T1000 (cell line): ENCODE measurements at places on chromosomes 1 and 21.

GRCh38 chr1:94672001-94672400, 130.4 kb upstream of the F3 start:
- DNase-seq = no peak

GRCh38 chr1:191963286-191963685, 195.0 kb upstream of the RGS18 start:
- DNase-seq = no peak

- DNase-seq = no peak
Observed at GRCh38 chr1:60283690-60284089, 210.1 kb upstream of the C1orf87 start.

DNA sequence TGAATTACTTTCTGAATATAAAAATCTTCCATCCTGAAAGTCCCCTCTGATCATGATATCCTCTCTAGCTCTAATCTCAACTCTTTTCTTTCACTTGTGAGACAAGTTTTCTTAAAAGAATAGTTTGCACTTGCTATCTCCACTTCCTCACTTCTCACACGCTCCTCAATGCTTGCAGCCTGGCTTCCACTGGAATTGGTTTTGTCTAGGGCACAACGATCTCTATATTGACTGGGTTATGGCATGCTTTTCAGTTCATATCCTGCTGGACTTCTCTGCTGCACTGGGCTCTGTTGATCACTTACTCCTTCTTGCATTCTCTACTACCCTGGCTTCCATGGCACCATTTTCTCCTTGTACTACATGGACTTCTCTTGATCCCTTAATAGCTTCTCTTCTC, 474 bp downstream of the FCRLA start:
- no peak for DNase-seq

DNA sequence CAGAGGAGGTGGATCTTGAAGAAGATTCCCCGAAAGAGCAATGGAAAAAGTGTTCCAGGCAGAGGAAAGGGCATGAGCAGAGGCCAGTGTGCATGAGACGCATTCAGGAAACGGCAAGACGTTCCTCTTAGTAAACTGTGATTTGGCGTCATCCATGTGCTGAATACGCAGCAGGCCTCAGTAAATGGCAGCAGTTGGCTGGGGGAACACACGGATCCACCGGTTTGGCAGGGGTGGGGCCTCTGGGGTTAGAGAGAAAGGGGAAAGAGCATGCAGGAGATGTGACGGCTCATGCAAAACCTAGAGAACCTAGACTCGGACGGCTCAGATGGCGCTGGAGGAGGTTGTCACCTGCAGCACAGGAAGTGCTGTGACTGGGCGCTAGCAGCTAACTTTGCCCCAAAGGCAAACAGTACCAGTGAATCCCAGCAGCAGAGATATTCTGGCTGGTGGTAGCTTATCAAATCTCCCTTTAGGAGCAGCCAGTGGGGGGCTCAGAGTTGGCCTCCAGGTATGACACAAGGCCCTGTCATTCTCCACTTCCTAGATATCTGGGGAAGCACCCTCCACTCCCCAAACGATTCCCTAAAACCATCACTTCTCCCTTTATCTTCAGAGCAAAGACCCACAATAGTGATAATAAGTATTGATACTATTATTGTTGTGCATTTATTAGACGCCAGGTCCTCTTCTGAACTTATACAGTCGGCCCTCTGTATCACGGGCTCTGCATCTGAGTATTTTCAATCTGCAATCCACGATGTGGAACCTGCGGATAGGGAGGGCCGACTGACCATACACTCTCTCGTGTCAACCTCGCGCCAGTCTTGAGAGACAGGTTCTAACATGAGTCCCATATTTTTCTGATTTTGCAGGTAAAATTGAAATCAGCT, 7.6 kb downstream of the LAPTM5 start:
- DNase-seq = no peak

- DNase-seq = no peak
Observed at GRCh38 chr1:93976291-93976690, 67.1 kb upstream of the GCLM start.

- no peak for DNase-seq
Observed at GRCh38 chr1:107152395-107152794, 11.6 kb downstream of the NTNG1 start.

DNA sequence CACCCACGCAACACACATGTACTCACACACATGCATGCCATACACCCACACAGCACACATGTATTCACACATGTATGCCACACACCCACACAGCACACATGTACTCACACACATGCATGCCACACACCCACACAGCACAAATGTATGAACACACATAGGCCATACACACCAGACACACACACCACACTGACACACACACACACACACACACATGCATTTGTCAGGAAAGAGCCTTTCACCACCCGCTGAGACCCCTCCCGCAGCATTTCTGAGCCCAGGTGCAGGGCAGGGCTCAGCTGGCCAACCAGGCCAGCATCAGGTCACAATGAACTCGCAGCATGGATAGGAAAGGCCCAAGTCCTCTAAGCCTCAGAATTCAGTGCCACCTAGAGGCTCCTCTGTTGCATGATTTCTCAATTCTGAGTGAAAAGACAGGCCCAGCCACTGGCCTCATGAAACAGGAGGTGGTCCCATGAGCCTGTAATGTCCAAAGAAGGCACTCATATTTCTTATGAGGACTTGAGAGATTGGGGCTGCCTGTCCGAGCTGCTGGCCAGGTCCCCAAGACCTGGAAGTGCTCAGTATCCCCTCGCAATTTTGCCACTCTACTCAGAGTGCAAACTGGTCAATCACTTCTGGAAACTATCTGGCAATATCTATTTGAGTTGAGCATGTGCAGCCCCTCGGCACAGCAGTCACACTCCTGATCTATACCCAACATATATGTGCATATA, 57.3 kb downstream of the PSMG1 start:
- peak; percentile 10 for DNase-seq

- no peak for DNase-seq
Observed at GRCh38 chr21:45050797-45051489, 23.4 kb upstream of the ADARB1 start.

- DNase-seq = no peak
Observed at GRCh38 chr1:3852711-3853485, 4.1 kb downstream of the CEP104 start.

GRCh38 chr21:29514652-29515247, 216.0 kb downstream of the BACH1 start:
- DNase-seq = no peak

- no peak for DNase-seq
Observed at GRCh38 chr1:241447031-241447644, 72.4 kb downstream of the FH start.

- no peak for DNase-seq
Observed at GRCh38 chr21:43029785-43030184, 45.9 kb downstream of the CBS start.

- no peak for DNase-seq
Observed at GRCh38 chr1:204288021-204288588, 71.6 kb downstream of the PLEKHA6 start.

DNA sequence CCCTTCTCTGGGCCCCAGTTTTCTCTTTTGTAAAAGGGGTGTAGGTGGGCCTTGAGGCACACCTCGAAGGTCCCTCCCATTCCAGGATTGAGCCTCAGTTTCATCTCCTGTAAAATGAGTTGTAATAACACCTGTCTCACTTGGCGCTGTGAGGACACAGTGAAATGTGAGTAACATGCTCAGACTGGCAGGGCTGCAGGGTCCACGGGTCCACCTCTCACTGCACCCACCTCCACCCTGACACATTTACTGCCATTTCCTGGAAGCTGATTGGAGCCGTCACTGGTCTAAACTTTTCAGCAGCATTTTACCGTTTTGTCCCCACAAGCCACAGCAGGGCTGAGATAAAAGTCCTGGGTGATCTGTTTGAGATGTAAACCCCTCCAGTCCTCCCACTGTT, 398.0 kb downstream of the PTPRU start:
- no peak for DNase-seq
